ENCODE measurements at places on chromosomes 4 and X.

DNA sequence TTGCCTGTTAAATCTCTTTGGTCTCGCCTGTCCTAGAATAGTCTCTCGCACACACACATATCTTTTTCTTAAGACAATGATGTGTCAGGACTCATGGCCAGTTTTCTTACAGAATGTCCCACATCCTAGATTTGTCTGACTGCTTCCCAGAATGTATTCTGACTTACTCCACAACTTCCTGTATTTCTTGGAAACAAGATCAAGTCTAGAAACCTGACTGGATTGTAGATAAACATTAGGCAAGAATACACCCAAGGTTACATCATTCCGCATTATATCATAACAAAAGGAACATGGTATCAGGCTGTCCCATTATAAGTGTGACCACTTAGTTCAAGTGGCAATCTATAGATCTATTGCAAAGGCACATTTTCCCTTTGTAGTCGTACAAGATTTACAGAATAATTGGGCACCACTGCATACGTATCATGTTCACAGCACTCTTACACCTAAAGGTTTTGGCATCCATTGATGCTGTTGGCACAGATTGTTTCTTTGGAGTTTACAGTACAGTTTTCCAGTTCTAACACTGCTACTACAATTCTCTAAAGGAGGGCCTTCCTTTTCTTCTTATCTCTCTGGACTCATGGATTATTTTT, 56.4 kb downstream of the FBXW7 start:
- DNase-seq: no peak

- no peak for DNase-seq
These were observed 5.3 kb upstream of the GPR78 start for GRCh38 chr4:8574796-8575370.

- DNase-seq: no peak
These were observed 4.0 kb upstream of the PRDM5 start for GRCh38 chr4:120926358-120927025.

DNA sequence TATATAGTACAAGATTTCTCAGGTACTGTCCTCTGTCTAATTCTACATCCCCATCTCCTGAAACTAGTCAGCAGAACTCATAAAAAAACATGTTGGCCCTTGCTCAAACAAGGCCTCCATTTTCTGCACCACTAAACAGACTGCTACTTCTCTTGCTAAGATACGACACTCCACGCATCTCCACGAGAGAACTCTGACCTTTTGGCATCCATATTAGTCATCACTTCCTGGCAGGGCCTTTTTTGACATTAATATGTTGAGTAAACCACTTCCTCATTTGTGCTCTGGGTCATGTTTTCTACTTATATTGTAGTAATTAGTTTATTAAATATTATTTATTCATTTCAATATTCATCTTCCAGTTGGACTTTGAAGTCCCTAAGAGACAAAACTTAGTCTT, 65.6 kb downstream of the DCAF8L1 start:
- DNase-seq: no peak

DNA sequence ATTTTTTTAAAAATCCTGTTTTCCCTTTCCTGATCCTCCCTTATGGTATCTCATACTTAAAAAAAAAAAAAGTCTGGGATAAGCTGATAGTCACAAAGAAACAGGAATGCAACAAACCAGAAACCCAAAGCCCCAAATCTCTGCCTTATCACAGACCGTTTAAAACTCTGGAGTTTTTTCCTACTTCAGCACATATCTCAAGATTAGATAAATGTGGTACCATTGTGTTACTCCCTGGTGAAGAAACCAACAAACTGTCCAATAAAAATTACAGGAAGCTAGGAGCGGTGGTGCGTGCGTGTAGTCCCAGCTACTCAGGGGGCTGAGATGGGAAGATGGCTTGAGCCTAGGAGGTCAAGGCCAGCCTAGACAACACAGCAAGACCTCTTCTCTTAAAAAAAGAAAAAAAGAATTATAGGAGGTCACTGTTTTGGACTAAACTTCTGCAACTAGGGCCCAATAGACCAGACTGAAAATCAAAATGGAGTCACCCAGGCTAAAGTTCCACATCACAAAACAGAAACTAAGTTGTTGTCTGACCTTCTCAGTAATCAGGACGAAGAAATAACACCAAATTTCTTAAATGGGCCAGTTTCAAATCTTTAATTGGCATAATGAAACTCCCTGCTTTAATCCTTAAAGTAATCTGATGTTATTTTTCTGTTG, 51.9 kb downstream of the RBM47 start:
- DNase-seq: no peak

- DNase-seq: no peak
These were observed 32.5 kb upstream of the TMPRSS11B start for GRCh38 chr4:68278029-68278428.

GRCh38 chr4:85970535-85970934, 389.3 kb downstream of the MAPK10 start:
- no peak for DNase-seq

GRCh38 chr4:88446124-88446523, 10.8 kb upstream of the HERC5 start:
- no peak for DNase-seq

GRCh38 chr4:143019351-143019750, 165.4 kb upstream of the USP38 start:
- no peak for DNase-seq

- DNase-seq: no peak
These were observed 4.5 kb downstream of the PGRMC2 start for GRCh38 chr4:128283071-128283470.

DNA sequence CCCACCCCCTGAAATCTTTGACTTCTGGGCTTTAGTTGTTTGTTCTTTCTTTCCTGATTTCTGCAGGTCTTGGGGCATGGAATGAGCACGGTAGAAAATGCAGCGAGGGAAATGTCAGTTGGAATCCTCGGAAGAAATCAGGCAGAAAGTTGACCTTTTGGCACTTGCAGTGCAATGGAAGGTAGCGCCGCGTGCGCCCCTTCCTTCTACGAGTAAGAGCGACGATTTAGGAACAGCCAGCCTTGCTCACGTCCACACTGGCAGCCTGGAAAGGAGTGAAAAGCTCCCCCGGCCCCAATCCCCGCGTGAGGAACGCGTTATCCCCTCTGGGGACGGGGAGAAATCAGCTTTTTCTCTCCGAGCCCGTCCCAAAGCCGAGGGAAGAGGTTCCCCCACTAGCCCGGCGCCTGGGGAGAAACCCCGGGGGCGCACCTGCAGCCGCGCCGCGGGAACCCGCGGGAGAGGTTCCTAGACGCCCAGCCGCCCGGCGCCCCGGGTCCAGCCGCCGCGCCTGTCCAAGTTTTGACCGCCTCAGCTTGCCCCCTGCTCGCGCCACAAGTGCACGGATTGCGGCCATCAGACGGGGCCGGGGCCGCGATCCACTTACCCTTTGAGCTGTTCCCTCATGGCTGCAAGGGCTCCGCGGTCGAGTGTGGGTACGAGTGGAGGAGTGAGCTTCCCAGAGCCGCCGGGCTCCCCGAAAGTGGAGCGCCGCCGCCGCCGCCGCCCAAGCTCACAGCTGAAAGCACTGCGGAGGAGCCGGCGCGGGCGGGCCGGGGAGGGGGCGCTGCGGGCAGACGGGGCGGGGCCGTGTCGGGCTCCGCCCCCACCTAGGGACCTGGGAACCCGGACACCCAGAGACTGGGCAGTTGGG, 194.6 kb upstream of the FTHL17 start:
- DNase-seq: peak; percentile 51

DNA sequence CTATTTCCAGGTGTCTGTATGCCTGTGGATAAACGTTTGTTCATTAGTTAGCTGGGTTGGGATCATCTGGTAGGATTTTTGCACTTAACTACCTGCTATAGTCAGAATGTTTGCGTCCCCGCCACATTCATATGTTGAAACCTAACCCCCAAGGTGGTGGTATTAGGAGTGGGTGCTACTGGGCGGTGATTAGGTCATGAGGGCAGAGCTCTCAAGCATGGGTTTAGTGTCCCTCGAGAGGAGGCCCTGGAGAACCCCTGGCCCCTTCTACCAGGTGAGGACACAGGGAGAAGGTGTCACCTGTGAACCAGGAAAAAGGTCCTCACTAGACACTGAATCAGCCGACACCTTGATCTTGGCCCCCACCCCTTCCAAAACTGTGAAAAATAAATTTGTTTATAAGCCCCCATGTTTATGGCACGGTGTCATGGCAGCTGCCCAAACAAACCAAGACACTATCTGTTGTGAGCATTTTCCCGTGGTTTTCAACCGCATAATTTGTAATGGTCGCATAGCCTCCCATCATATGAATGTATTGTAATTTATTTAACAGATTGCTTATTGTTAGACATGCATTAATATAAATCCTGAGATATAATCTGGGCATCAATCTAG, 92.7 kb upstream of the TRIM2 start:
- DNase-seq: no peak

DNA sequence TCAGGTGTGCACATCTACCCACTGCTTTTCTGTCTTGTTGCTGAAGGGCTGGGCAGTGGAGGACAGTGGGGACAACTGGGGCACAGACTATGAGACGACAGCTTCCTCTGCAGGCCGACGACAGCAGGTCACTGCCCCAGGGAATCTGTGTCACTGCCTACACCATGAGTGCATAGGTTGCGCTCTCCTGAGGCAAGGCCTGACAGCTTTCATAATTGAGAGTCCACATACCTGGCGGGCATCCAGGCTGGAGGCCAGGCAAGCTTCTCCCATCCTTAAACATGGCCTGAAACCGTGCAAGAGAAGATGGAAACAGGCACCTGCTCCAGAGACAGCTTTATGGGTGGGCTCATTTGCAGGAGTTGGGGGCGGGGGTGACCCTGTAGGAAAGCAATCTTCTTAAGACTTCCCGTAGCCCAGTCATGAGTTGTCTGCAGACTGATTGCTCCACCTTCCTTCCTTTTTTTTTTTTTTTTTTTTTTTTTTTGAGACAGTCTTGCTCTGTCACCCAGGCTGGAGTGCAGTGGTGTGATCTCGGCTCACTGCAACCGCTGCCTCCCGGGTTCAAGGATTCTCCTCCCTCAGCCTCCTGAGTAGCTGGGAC, 2.9 kb downstream of the ANOS1 start:
- DNase-seq: no peak

All from G401 (cell line).